ENCODE measurements at places on chromosomes 2 and 18. TPM values are rescaled to one million over a fixed set of nuclear protein-coding genes. Genes with fewer than 3 reads are reported as not detected.

The TUBA4B gene
- total RNA-seq = not detected

The CCNT2 gene
- 101 TPM for total RNA-seq

The EEF1B2 gene
- total RNA-seq = 559 TPM

The NETO1 gene
- total RNA-seq = 2.6 TPM

The SP140 gene
- total RNA-seq = 2.7 TPM

The NEB gene
- total RNA-seq = 2.5 TPM

The RFTN2 gene
- 7.0 TPM for total RNA-seq

The REG1B gene
- not detected for total RNA-seq

The ATP8B1 gene
- total RNA-seq = 171 TPM

The GATA6 gene
- 12.6 TPM for total RNA-seq

The SLC30A3 gene
- not detected for total RNA-seq

The EFR3B gene
- 1.0 TPM for total RNA-seq

The EMILIN1 gene
- total RNA-seq = 65.8 TPM

The ZNF142 gene
- total RNA-seq = 35.4 TPM

The TTN gene
- total RNA-seq = 3.9 TPM

The GREB1L gene
- 0.05 TPM for total RNA-seq

The INO80B gene
- 55.9 TPM for total RNA-seq

The RAX gene
- not detected for total RNA-seq

The ACYP2 gene
- total RNA-seq = 22.9 TPM

The NEU2 gene
- total RNA-seq = not detected

The LIMS1 gene
- total RNA-seq = 60.1 TPM

The TEX44 gene
- not detected for total RNA-seq

The KLHL29 gene
- 16.8 TPM for total RNA-seq

The ZSCAN30 gene
- 23.5 TPM for total RNA-seq

The DSC2 gene
- 5.1 TPM for total RNA-seq

The ASPRV1 gene
- total RNA-seq = 1.7 TPM

The LOXL3 gene
- 6.4 TPM for total RNA-seq

The CDH7 gene
- total RNA-seq = not detected

The PLEK gene
- 3.7 TPM for total RNA-seq

The SATB2 gene
- 2.7 TPM for total RNA-seq

The CRYBA2 gene
- not detected for total RNA-seq

The IL36RN gene
- not detected for total RNA-seq

The SCN7A gene
- total RNA-seq = 5.0 TPM

The TWIST2 gene
- 12.9 TPM for total RNA-seq

The TMEM163 gene
- 10.1 TPM for total RNA-seq

The ASXL2 gene
- total RNA-seq = 33.7 TPM

The MFF gene
- total RNA-seq = 73.0 TPM

The DOCK10 gene
- 9.6 TPM for total RNA-seq

The PEX13 gene
- total RNA-seq = 28.2 TPM

The REG1A gene
- not detected for total RNA-seq

The SERPINB3 gene
- not detected for total RNA-seq
